ENCODE measurements at places on chromosomes 12 and 14.

DNA sequence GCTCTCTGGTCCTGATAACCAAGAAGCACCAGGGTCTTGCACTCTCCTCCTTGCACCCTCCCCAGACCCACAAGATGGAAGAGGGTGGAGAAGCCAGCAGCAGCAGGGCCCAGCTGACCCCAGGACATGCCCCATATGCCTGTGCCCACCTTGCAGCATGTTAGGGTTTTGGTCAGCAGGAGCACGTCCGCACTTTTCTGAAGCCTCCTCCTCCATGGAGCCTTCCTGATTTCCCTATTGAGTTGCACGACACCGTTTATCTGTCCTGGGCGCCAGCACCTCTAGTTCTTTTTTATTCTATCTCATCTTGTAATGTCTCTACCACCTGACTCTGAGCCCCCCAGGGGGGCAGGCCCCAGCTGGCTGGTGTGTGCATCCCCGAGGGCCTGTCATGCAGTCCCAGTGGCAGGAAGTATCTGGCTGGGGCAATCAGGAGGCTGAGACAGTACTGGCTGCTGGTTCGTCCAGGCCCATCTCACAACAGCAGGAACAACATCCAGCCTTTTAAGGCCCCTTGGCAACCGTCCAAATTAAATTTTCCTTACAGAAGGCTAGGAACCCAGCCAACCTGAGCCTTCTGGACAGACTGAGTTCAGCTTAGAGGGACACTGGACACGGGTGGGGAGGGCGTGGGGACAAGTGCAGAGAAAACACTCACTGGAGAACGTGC lies 39.6 kb downstream of the CCDC85C start:
- DNase-seq = no peak

DNA sequence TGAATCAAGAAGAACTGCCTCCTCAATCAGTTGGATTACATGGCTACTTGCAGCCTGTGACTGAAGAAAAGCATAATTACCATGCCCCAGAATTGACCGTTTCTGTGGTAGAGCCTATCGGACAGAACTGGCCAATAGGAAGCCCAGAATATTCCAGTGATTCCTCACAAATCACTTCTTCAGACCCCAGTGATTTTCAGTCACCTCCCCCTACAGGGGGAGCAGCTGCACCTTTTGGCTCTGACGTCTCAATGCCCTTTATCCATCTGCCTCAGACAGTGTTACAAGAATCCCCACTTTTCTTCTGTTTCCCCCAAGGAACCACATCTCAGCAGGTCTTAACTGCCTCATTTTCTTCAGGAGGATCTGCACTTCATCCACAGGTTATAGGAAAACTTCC lies 80.8 kb downstream of the RAD52 start:
- DNase-seq = no peak

GRCh38 chr12:59040656-59041055 lies 120.4 kb upstream of the LRIG3 start:
- no peak for DNase-seq

DNA sequence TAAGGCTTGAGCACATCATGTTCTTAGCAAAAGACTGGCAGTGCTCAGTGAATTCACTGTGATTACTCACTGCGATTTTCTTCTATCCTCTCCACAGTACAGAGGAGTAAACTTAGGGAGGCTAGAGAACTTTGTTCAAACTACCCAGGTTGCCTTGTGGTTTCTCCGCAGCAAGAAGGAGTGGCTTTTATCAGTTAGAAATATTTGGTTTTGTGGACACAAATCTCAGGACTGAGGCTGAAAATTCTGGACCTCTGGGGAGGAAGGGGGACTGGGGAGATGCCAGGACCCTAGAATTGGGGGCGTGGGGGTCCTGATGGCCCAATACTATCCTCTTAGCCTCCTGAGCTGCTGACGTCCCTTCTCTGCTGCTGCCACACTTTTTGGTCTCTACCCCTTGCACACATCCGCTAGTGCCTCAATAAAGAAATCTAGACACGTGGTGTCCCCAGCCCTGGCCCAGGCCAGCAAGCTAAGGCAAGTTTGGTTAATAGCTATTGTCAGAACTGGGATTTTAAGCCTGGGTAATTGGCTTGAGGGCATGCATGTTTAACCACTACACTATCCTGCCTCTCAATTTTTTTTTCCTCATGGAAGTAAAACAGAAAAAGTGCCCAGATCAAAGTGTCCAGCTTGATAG lies 842 bp downstream of the OAS2 start:
- DNase-seq = no peak

DNA sequence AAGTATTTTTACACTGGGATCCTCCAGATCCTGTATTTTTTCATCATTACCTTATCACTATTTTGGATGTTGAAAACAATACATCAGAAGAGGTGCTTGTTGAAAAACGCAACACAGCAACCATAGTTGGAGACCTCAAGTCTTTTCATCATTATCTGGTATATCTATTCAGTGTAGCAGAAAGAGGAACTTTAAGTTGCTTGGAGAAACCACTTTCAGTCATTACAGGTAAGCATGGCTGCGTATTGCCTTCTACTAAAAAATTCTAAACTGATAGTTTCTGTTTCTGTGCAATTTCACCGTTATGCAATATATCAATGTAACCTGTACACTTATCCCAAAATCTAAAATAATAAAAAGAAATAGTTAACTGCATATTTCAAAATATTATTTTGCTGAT lies 32.2 kb upstream of the PTPRQ start:
- no peak for DNase-seq

DNA sequence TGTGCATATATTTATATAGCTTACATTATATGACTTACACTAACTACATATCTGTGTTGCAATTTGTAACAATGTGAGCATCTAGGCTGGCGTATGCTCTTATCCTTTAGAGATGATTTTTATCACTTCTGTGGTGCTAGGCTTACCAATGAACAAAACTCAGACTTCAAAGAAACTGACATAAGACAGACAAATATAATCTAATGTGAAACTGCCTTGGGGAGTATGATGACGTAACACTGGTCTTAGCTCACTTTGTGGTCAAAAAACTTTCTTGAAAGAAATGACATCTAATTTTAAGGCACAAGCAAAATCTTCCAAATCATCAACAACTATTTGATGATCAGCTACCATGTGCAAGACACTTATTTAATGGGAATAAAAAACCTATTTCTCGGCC lies 50.0 kb downstream of the SOX5 start:
- DNase-seq = no peak

GRCh38 chr12:109458771-109459208 lies 18.3 kb downstream of the KCTD10 start:
- no peak for DNase-seq

DNA sequence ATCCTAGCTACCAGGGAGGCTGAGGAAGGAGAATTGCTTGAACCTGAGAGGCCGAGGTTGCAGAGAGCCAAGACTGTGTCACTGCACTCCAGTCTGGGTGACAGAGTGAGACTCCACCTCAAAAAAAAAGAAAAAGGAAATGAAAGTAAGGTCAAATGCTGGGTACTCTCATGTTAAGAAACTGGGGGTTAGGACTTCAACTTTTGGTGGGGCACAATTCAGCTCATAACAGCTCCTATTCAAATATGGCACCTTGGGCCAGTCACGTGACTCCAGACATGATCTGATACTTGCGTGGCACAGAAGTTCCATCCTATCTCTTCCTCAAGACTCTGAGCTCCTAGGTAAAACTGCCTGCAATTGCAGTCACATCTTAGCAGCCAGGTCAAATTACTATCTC lies 142.7 kb downstream of the EGLN3 start:
- no peak for DNase-seq

GRCh38 chr14:57262117-57262516 lies 6.6 kb downstream of the EXOC5 start:
- no peak for DNase-seq

DNA sequence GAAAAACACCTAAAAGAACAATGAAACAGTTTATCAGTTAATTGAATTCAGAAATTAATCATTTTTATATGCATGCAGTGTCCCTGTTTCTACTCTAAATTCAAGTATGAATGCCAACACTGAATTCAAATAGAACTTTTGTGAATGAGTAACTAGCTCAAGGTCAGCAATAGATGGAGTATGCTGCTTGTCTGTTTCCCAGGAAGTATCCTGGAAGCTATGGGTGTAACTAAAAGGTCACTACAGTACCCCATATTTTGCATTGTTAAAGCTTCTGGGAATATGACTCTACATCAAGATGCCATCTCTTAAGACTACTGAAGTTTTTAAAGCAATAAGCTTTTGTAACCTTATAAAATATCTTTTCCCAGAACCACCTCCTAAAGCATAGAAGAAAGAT lies 681.4 kb upstream of the FBXO33 start:
- DNase-seq = no peak

GRCh38 chr14:59278111-59278510 lies 89.6 kb downstream of the DAAM1 start:
- DNase-seq = no peak

DNA sequence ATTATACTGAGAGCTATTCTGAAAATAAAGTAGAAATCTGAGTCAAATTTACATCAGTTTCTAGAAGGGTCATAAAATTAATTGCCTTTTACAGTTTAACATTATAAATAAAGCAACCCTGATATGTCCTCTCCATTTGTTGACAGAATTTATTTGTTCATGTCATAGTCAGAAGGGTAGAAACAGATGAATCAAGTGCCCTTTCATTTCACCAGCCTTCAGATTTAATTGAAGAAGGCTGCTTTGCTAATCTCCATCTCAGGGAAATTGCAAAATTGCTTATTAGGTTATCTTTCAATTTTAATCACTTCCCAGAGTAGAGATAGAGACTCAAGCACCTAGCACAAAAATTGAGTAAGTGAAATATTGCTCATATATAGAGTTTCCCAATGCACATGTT lies 76.8 kb downstream of the ATXN7L3B start:
- no peak for DNase-seq

- no peak for DNase-seq
These were observed 20.9 kb downstream of the GALNT16 start for GRCh38 chr14:69280746-69281291.

DNA sequence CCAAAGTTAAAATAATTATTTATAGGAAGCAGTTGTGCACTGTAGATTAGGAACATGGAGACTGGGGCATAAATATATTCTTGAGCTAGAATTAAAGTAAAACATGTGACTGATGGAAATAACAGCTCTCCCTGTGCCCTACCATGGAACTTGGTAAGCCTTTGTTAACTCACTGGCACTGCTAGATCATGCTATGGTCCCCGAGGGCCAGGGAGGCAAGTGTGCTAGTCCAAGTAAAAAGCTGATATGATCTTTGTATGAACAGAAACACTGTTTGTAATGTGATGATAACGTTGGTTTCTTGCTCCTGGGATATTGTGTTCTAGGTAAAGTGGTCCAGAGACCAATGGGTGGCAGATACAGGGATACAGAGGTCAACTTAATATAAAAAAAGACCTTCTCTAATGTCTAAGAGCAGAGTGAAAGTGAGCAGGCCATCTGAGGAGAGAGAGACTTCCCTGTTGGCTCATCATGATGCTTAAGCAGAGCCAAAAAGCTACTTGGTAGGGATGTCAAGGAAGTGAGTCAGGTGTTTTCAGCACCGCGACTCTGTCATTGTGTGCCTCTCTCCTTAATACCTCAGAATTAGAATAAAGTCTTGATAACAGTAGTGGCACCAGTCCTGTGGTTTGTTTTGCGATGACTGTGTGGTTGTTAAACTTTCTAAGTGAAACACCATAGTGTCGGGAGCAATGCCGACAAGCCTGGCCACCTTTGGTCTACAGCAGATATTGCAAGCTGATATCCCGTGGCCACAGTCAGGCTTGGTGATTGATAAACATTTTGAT lies 27.6 kb downstream of the BICD1 start:
- no peak for DNase-seq

DNA sequence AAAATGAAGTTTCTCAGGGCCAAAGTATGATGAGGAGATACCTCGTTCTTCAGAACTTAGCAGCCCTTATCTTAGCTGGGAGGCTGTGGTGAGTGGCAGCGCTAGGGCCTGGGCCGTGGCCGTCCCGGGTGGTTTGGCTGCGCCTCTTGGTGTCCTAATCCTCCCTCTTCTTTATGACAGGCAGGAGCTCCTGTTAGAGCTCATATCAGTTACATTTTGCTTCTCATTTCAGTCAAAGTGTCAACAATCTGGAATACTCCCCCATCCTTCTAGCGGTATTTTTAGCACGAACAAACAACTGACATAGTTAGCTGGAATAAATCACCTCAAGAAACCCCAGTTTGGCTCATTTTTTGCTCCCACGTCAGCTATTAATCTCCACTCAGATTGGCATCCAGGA lies 188.8 kb downstream of the TTC7B start:
- no peak for DNase-seq

DNA sequence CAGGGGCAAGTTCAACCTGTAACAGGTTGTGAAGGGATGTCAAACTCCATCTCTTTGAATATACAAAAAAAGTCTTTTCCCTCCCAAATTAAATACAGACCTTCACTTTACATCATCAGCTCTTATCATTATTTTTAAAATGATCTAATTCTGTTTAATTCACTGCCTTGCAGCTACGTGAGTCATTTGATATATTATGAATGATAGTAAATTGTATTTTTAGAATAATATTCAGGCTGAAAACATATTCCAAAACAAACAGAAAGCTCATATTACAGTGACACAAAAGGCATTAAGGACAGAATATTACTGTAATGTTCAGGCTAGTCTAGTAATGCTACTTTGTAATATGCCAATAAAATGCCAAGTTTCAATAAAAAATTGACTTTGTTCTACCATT lies 53.3 kb downstream of the BCAT1 start:
- DNase-seq = no peak

- DNase-seq = no peak
These were observed 32.4 kb downstream of the CCDC59 start for GRCh38 chr12:82325540-82326336.

DNA sequence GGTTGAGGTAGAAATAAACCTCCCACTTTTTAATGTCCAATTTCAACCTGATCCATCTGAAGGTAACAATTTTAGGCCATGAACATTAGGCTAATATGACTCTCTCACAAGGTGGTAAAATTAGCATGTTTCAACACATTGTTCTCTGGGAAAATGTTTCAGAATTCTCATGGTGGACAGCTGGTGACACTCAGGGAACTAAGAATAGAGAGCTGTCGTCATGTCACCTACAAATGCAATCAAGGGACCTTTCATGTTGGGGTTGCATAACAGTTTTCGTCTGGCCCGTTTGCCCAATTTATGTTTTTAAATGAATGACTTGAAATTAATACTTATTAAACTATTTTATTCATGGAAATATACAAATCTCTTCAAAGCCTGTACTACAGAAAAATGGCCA lies 180.7 kb upstream of the PRICKLE1 start:
- DNase-seq = no peak

- no peak for DNase-seq
These were observed 10.8 kb downstream of the ERH start for GRCh38 chr14:69387311-69387710.

GRCh38 chr12:52258335-52258901 lies 16.0 kb upstream of the KRT86 start:
- DNase-seq = no peak

- DNase-seq = no peak
These were observed 358.6 kb downstream of the DUSP6 start for GRCh38 chr12:88993651-88994050.

- no peak for DNase-seq
These were observed 226.1 kb downstream of the FOXN3 start for GRCh38 chr14:89190765-89191513.

- DNase-seq = no peak
These were observed 2.4 kb downstream of the RILPL1 start for GRCh38 chr12:123531091-123531490.
